Stimulated activated naive CD4-positive, alpha-beta T cell treated with Interleukin-2 at 50 U/mL for 16 hours (primary cell): ENCODE measurements at places on chromosomes 16 and 17.

GRCh38 chr17:65656390-65657250, 95.2 kb upstream of the AXIN2 start:
- DNase-seq, result peak; percentile 39

DNA sequence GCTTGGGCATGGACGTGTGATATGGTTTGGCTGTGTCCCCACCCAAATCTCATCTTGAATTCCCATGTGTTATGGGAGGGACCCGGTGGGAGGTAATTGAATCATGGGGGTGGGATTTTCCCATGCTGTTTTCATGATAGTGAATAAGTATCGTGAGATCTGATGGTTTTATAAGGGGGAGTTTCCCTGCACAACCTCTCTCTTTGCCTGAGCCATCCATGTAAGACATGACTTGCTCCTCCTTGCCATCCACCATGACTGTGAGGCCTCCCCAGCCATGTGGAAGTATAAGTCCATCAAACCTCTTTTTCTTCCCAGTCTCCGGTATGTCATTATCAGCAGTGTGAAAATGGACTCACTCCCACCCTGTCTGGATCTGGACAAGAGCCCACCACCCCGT, 393.4 kb downstream of the SEC14L1 start:
- no peak for DNase-seq

GRCh38 chr16:23351360-23351759, 49.3 kb downstream of the SCNN1B start:
- no peak for DNase-seq

DNA sequence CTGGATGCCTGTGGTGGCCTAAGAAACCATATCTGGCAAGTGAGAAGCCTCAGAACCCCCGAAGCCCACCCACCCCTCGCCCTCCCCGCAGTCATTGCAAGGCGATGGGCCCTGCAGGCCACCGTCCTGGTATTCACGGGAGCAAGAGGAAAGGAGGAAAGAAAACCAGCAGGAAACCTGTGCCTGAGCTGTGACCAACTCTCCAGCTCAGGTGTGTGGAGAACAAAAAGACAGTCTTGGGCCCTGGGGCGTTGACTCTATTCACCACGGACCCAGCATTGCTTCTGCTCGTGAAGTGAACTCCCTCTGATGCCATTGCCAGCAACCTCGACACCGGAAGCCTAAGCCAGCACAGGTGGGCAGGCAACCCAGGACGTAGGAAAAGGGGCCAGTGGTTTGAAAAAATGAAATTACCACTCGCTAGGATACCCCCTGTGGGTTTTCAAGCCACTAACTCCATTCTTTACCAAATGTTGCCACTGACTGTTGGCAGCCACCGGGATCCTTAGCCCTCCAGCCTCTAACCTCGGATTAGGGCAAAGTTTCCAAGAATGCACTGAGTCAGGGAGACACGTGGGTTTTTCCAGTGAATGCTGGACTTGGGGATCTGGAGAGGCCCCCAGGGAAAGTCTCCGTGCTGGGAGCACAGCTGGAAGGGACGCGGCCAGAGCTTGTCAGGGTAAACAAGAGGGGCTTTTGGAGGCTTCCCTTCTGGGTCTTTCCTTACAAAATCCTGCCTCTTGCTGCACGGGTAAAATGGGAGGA, 25.1 kb downstream of the FA2H start:
- no peak for DNase-seq

DNA sequence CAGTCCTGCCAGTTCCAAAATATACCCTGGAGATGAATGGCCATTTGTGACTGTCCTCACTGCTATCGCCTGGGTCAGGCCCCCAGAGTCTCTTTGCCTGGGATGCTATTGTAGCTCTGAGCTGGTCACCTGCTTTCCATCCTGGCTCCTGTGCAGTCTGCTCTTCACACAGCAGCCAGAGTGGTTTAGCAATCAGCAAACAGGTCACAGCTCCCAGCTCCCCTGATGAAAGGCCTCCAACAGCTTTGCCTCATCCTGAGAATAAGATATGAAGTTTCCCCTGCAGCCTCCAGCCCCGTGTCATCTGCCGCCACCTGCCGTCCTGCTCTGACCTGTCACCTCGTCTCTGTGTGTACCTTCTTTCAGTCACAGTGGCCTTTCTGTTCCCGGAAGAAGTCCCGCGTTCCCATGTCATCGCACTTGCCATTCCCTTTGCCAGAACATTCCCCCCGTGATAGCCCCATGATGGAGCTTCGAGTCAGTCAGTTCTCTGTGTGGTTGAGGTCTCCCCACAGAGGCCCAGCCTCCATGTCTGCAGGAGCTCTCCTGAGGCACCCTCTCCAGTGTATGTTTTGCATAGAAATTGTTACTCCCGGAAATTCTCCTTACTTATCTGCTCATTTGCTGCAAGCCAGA, 281.5 kb downstream of the SNX29 start:
- no peak for DNase-seq

GRCh38 chr16:81238296-81239011, at the start of gene BCO1:
Gene BCO1, plus strand, starts transcription at chr16:81238689. Its CDS starts 220 bp downstream, at chr16:81238909.
- DNase-seq, result no peak
